NCI-H1092 treated with DMSO at 0.1 percent for 48 hours (cell line): ENCODE measurements at places on chromosomes 6 and 20.

DNA sequence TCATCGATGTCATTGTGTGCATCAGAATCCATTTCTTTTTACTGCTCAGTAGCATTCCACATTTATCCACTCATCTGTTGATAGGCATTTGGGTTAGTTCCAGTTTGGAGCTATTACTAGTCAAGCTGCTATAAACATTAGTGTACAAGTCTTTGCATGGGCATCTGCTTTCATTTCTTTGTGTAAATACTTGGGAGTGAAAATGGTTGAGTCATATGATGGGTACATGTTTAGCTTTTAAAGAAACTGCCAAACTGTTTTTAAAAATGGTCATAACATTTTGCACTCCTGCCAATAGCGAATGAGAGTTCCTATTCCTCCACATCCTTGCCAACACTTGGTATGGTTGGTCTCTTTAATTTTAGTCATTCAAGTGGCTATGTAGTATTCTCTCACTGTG is 21.2 kb upstream of the SLC22A2 start:
- DNase-seq = no peak

GRCh38 chr20:53708129-53708968 is 114.7 kb upstream of the ZNF217 start:
- DNase-seq = no peak

- peak; percentile 1 for DNase-seq
These were observed 30.4 kb upstream of the TRERF1 start for GRCh38 chr6:42482174-42482573.

DNA sequence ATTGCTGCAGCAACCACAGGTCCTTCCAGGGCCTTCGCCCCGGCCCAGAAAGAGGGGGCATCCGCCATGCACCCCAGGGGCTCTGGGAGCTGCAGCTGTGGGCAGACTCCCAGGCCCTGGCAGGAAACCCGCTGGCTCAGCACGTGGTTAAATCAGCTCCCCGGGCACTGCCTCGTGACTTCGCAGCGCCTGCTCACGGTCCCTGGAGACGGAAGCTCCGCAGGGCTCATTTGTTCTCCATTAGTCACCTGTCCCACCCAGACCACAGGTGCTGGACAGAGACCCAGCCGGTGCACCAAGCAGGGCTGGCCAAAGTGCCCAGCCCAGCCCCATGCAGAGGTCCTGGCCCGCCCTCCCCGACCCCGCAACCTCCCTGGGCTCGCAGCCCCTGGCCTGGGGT is 14.7 kb downstream of the KCNQ2 start:
- peak; percentile 62 for DNase-seq

DNA sequence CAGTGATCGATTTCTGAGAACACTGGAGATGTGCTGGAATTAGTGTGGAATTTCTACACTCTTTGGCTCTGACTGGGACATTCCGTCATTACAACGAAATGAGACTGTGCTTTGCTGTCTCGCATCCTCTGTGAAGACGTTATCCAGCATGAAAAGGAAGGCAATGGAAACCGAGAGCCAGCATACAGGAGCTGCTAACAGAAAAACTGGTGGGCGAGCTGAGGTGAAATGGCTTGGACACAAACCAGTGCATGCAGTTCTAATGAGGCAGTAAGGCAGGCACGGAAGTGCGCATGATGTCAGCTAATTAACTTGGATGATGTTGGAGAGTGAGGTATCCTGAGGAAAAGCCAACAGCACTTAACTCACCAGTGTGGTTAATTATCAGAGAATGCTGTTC is 202.8 kb upstream of the AGPAT4 start:
- DNase-seq = no peak

GRCh38 chr6:166623318-166623717 is 3.7 kb downstream of the RPS6KA2 start:
- DNase-seq = no peak

DNA sequence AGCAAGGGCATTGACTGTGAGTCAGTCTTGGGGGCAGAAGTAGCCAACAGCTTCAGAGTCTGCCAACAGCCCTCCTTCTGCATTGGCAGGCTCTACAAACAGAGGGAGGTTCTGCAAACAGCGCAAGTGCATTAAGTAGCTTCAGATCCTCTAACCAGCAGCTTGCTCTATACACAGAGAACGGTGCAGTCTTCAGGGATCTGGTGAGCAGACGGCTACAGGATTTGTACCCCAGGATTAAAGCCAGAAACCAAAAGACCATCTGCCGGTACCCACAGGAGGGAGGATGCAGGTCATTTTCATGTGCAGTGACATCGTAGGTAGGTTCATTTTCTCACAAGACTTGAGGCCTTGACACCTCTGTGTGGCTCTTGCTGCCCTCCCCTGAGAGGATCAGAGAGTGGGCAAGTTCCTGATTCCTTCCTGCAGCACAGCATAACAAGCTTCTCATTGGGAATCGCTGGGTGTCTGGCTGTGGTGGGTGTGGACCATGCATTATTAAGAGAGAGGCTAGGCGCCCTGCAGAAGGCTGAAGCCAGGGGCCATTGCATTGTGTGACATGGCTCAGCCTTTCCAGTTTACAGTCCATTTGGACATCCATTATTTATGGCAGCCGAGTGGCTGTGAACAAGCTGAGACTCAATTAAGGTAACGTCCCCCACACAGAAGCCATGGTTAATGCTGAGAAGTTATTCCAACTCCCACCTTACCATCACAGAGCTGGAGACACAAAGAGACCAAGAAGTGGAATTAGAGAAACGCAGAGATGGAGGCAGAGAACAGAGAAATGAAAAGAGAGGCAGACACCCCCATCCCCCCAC is 250.0 kb downstream of the LRFN2 start:
- no peak for DNase-seq

GRCh38 chr6:89410231-89410761 is 1.8 kb downstream of the RRAGD start:
- no peak for DNase-seq
